ENCODE measurements at places on chromosomes 1 and 21.
A peak's percentile ranks its signal among the peaks of the same experiment; 100 is the strongest.

- no peaks in the 10 kb centered on the region for H3K4me1 ChIP-seq
- H3K36me3 ChIP-seq = no peaks in the 10 kb centered on the region
- H3K27me3 ChIP-seq = peaks cover 59% of the 10 kb centered on the region
- H3K27ac ChIP-seq = no peak overlapping the region
These were observed 45.3 kb downstream of the ZSCAN20 start for GRCh38 chr1:33517596-33518250.

DNA sequence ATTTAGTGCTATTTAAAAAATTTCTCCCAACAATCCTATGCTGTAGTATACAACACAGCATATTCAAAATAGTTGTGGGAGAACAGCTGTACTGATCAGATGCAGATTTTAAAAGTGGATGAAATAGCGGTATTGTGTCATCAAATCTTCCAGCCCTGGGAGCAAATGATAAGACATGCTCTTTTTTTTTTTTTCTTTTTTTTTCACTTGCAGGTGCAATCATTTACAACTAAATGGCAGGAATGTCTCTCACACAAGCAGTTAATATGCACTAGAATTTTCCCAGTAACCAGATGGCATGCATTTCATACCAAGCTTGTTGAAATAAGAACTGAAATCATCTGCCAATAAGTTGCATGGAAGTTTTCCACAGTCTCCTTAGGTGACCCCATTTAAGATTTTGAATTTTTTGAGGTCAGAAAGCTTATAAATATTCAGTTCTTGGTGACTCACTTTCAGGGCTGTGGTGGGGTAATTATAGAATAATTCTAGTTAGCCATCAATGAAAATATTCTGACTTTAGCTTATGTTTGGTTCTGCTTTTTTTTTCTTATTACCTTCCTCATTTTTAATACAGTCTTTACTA is 623.9 kb upstream of the NR5A2 start:
- no peaks in the 10 kb centered on the region for H3K36me3 ChIP-seq
- no peaks in the 10 kb centered on the region for H3K4me1 ChIP-seq
- H3K4me3 ChIP-seq = no peak overlapping the region
- no peak overlapping the region for H3K27ac ChIP-seq

DNA sequence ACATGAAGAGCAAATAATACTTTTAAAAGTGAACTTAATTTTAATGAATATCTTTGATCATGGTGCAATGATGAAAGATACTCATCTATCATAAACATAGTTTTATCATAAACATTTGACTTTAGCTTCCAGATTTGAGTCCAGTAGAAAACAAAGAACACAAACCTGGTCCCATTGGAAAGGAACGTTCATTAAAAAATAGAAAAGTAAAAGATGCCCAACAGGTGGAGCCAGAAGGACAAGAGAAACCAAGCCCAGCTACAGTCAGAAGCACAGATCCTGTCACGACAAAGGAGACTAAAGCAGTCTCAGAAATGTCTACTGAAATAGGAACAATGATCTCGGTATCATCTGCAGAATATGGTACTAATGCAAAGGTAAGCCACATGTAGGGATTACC is 55.6 kb upstream of the MYOCOS start:
- no peak overlapping the region for H3K27ac ChIP-seq
- H3K4me1 ChIP-seq = no peaks in the 10 kb centered on the region
- H3K4me3 ChIP-seq = no peak overlapping the region
- no peaks in the 10 kb centered on the region for H3K27me3 ChIP-seq
- DNase-seq = no peak

GRCh38 chr1:6111571-6111970 is 65.9 kb downstream of the KCNAB2 start:
- no peak for DNase-seq
- H3K27ac ChIP-seq = no peak overlapping the region
- peaks cover 70% of the 10 kb centered on the region for H3K27me3 ChIP-seq
- H3K4me1 ChIP-seq = no peaks in the 10 kb centered on the region

DNA sequence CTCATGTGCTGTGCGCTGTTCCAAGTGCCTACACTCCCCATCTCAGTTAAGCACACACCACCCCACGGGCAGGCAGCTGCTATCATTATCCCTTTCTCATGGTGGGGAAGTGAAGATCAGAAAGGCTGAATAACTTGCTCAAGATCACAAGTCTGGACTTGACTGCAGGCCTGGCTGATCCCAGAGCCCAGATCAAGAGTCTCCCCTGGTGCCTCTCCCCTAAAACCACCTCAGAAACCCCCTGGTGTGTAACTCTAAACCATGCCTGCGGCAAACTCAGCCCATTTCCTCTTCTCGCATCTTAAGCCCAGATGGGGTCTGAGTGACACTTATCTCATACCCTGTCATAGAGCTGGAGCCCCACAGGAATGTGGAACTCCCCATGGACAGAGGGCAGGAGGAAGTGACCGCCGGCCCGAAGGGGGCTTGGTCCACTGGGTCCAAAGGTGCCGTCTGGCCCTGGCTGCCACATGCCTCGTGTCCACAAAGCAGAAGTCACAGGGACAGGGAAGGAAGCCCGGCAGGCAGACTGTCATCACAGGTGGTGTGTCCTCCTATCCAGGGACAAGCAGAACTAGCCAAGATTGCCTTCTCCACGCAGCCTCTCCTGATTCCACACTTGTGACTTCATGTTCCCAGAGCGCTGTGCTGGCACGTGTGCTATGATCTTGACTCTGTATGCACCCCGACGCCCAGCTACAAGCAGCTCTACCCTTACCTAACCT is 92.1 kb downstream of the SYF2 start:
- no peak overlapping the region for H3K27ac ChIP-seq
- no peak overlapping the region for H3K4me3 ChIP-seq
- H3K27me3 ChIP-seq = peaks cover 85% of the 10 kb centered on the region
- H3K36me3 ChIP-seq = no peaks in the 10 kb centered on the region

DNA sequence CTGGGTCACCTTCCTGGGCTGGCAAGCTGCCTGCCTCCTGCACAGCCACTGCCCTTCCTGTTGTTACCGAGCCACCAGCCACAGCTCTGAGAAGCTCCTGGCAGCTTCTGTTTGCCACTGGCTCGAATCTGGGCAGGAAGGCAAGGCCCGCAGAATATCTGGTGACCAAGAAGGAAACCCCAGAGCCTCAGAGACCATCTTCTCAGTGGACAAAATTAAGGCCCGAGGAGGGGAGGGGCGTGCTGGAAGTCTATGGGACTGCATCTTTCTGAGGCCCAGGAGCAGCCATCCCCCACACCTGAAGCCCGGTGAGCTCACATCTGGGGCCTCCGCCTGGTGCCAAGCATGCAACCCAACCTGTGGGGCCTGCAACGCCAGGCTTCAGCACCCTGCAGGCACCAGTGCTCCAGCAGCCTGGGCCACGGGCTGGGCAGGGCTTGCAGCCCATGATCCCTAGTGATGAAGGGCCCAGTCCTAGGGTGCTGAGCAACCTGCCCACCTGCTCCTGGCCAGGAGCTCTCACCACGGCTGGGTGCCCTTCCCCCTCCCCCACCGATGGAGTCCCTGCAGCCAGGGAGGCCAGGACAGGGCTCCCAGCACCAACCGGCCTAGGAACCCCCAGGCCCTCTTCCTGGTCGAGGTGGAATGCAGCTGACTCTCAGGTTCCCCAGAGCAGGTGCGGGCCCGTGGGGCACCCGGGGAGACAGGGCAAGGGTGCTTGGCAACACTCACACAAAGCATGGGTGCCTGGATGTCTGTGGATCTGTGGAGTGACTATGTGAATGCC is 879 bp downstream of the CPTP start:
- peak overlapping the region; percentile 42 for H3K27ac ChIP-seq
- peaks cover 81% of the 10 kb centered on the region for H3K36me3 ChIP-seq
- H3K4me3 ChIP-seq = peak overlapping the region; percentile 84
- no peak for DNase-seq
- no peaks in the 10 kb centered on the region for H3K27me3 ChIP-seq

DNA sequence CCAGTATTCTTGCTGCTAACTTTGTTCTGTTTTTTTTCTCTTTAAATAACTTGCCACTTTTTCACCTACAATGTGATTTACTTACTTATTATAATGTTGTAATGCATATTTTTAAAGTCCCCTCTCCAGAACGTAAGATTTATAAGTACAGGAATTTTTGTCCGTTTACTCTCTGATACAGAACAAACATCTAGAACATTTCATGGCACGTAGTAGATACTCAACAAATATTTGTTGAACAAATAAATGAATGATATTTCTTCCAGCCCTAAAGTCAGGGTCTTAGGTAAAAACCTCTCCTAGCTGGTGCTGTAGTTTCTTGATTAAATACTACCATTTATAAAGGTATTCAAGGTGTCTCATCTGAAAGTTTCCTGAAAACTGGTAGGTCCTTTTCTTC is 125.1 kb downstream of the ZBTB18 start:
- DNase-seq = no peak
- no peaks in the 10 kb centered on the region for H3K27me3 ChIP-seq
- no peaks in the 10 kb centered on the region for H3K36me3 ChIP-seq
- no peak overlapping the region for H3K4me3 ChIP-seq
- peaks cover 8% of the 10 kb centered on the region for H3K4me1 ChIP-seq

GRCh38 chr1:175443332-175443731 is 250.8 kb upstream of the KIAA0040 start:
- no peak overlapping the region for H3K4me3 ChIP-seq
- no peaks in the 10 kb centered on the region for H3K4me1 ChIP-seq

DNA sequence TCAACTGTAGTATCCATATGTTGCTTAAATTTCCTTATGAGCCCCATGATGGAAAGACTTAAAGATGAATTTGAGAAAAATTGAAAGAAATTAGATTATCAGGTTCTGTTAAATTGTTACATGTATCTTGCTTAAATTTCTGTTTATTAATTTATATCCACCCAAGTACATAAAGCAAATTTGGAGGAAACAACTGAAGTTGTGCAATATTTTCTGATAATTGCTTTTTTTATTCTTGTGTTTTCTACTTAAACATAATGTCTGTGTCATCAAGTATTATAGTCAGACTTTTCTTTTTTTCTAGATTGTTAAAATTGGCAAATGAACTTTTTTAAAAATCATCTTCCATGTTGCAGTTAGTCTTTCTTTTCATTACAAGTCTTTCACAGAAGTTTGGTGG is 36.8 kb downstream of the RNF11 start:
- no peaks in the 10 kb centered on the region for H3K27me3 ChIP-seq
- peaks cover 10% of the 10 kb centered on the region for H3K4me1 ChIP-seq
- peaks cover 5% of the 10 kb centered on the region for H3K36me3 ChIP-seq

DNA sequence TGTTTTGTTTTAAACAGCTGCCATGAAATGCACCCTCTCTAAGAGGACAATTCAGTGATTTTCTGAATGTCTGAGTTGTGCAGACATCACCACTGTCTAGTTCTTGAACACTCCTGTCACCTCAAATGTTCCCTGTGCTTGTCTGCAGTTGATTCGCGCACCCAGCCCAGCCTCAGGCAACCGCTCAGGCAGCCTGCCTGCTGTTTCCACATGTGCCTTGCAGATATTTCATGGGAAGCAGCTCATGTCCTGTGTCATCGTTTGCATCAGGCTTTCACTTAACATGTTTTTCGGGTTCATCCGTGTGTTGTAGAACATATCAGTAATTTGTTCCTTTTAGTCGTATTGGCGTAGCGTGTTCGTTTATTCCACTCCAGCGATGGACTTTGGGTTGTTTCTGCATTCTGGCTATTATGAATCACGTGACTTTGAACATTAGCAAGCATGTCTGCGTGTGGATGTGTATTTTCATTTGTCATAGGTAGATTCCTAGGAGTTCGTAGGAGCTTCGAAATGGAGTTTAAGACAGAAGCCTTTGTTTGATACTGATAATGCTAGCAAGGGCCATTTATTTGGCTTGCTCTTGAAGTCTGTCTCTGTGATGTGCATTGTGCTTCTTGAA is 12.1 kb downstream of the ADARB1 start:
- no peak overlapping the region for H3K4me3 ChIP-seq
- no peaks in the 10 kb centered on the region for H3K36me3 ChIP-seq
- no peak overlapping the region for H3K27ac ChIP-seq
- no peak for DNase-seq

GRCh38 chr21:45590246-45590725 is 48.0 kb upstream of the SLC19A1 start:
- no peak for DNase-seq
- peaks cover 63% of the 10 kb centered on the region for H3K27me3 ChIP-seq
- no peaks in the 10 kb centered on the region for H3K36me3 ChIP-seq
- no peak overlapping the region for H3K27ac ChIP-seq
- H3K4me1 ChIP-seq = no peaks in the 10 kb centered on the region
- H3K4me3 ChIP-seq = no peak overlapping the region

DNA sequence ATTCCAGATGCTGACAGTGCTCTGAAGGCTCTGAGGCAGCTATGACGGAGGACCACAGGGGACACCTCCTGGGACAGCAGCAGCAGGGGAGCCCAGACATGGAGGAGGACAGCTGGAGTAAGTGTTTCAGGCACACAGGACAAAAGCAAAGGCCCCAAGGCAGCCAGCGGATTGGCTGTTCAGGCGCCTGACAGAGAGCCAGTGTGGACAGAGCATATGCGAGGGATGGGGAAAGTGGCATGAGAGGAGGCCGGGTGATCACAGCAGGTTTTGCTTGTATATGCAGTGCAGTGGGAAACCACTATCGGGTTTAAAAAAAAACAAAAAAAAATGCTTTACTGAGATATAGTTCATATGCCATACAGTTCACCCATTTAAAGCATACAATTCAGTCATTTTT is 19.1 kb downstream of the CHRNB2 start:
- DNase-seq = no peak
- no peak overlapping the region for H3K4me3 ChIP-seq

DNA sequence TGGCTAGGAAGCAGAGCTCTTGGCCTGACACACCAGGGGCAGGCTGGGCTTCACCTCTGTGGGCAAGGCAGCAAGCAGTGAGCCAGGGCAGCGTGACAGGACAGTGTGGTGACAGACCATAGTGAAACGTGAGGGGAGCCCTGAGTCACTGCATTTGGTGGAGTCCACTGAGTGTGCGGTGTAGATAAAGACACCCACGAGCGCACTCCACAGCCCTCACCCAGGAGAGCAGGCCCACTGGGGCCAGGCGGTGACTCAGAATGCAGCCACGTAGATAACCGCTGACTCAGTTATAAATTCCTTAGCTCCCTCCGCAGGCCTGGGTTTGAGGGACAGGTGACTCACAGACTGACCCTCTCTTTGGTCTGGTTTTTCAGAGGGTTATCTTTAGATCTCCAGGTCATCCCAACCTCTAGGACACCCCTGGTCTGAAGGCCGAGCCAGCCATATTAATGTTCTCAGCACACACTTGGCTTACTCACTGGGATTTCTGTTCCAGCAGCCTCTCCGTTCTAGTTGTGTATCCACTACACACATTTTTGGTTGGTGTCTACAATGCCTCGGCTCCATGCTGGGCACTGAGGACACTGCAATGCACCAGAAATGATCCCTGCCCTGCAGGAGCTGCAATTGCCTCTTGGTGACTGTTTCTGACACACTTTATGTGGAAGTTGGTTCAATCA is 90.2 kb upstream of the TSPAN2 start:
- no peak overlapping the region for H3K4me3 ChIP-seq
- H3K27me3 ChIP-seq = peaks cover 8% of the 10 kb centered on the region
- peak; percentile 8 for DNase-seq
- H3K27ac ChIP-seq = no peak overlapping the region

GRCh38 chr21:30166705-30167104 is at the start of gene CLDN17:
Gene CLDN17 (minus strand): TSS chr21:30166805. CDS start chr21:30166617, 188 bp downstream.
- no peaks in the 10 kb centered on the region for H3K36me3 ChIP-seq
- no peaks in the 10 kb centered on the region for H3K4me1 ChIP-seq
- no peak within 1 kb of the TSS for H3K4me3 ChIP-seq
- DNase-seq = no peak

- H3K4me3 ChIP-seq = no peak overlapping the region
- no peaks in the 10 kb centered on the region for H3K27me3 ChIP-seq
- DNase-seq = no peak
- H3K4me1 ChIP-seq = no peaks in the 10 kb centered on the region
- no peak overlapping the region for H3K27ac ChIP-seq
These were observed 312.3 kb downstream of the TM2D1 start for GRCh38 chr1:61412601-61413000.

- peak within 1 kb of the TSS; percentile 78 for H3K27ac ChIP-seq
- DNase-seq = peak; percentile 31
- peaks cover 16% of the 10 kb centered on the region for H3K4me1 ChIP-seq
- H3K4me3 ChIP-seq = peak within 1 kb of the TSS; percentile 78
- H3K27me3 ChIP-seq = no peaks in the 10 kb centered on the region
- H3K36me3 ChIP-seq = peaks cover 67% of the 10 kb centered on the region
These were observed at the start of gene CCDC28B for GRCh38 chr1:32200226-32201010. Gene CCDC28B (plus strand): TSS chr1:32200595. CDS start chr1:32201936, 1,341 bp downstream.

All from Calu3 (cell line).